ENCODE measurements at places on chromosomes 13 and 19.

DNA sequence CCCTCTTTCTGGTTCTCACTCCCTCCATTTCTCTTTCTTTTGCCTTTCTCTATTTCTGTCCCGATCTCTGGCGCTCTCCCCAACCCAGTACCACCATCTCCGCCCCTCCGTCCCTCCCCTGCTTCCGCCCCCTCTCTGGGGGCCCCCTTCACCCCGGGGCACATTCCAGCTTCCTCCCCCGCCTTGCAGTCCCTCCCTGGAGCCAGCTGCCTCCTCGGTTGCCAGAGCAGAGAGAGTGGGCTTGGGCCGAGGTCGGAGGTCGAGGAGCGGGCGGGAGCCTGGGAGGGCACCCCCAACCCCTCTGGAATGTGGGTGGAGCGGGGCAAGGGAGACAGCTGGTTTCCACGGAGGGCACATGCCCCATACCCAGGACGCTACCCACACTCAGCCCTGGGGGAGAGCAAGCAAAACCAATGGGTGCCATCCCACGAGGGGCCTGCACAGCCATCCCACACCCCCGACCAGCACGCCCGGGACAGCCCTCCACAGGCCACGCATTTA lies 6.5 kb upstream of the CIRBP start:
- DNase-seq: no peak

GRCh38 chr13:18946738-18947137 lies 234.9 kb downstream of the TUBA3C start:
- DNase-seq: no peak

DNA sequence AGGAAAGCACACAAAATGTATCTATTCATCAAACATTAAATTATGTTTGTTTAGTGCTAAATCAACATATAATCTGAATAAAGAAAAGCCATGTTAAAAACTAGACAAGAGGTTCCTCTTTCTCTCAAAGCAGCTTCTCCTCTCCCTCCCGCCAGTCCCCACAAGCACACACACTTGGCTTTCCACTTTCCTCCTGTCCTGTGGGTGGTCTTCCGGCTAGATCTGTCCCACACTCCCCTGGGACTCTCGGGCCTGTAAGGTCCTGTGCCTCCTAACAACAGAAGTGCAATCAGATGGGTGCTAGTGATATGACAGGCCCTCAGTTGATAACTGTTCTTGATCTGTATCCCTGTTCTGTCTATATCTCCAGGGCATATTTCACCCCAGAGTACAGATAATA lies 45.6 kb upstream of the RAP2A start:
- DNase-seq: no peak

DNA sequence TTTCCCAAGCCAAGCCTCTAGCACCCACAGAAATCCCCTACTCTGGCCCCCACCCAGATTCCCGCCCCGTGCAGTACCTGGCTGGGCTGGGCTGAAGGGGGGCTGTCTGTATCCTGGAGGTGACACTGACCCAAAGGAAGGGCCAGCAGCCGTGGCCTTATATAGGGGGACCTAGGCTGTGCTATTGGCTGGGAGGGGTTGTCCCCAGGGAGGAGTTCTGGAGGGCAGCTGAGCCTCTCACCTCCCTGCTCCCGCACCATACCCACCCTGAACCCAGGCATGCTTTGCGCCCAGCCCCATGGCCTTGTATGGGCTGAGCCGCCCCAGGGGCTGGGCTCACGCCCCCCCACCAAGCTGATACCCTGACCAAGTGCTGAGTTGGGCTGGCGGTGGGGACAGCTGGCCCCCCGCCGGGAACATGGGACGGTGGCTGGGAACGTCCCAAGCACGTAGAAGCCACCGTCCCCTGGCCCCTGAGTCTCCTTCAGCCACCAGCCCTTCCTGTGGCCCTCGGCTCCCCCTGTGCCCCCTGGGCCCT lies at the start of gene CKM:
Gene CKM, minus strand, starts transcription at position 132 of the 538 bp plus-strand sequence. CDS start 3,162 bp downstream, outside the sequence.
- no peak for DNase-seq

GRCh38 chr19:16445238-16446107 lies 26.3 kb downstream of the EPS15L1 start:
- no peak for DNase-seq

DNA sequence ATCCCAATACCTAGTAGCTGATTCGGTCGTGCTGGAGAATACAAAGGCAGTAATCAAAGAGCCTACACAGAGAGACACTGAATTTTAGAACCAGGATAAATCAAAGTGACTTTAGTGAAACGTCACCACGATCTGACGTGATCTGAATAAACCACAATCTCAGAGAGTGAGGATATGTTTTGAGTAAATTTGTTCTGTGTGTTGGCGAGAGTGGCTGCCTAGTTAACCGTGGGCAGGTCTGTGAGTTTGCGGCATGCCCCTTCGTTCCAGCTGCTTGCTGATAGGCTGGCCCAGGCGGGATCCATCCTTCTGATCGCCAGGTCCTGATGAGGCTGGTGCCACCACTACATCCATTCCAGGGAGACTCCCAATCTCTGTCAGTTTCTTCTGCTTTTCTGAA lies 40.4 kb downstream of the LRCH1 start:
- no peak for DNase-seq

- no peak for DNase-seq
Measured at GRCh38 chr19:33620611-33621010, 1.1 kb upstream of the CHST8 start.

DNA sequence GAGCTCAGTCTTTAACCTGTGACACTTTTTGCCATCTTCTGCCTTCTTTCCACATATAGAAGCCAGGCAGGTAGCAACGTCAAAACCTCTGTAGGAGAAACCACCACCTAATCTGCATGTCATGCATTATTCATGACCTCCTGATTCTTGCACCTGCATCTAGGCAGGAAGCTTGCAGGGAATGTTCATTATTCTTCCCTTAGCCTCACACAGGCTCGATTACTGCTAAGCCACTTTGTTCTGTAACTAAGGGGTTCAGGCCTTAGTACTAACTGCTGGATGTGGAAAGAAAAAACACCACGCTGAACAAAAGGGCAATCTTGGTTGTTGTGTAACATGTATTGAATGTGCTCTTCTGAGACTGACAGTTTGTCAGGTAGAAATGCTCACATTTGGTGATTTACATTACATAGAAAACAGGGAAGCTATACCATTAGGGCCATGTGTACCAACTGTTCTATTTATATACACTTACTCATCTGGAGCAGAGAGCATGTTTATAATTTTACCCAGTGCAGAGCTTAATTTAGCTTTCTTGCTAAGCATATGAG lies 366.9 kb downstream of the KLF12 start:
- DNase-seq: no peak

GRCh38 chr13:52775511-52775910 lies 35.9 kb upstream of the CNMD start:
- no peak for DNase-seq

- DNase-seq: peak; percentile 27
Measured at GRCh38 chr19:344625-345319, at the start of gene MIER2. Gene MIER2, minus strand, starts transcription at chr19:344796. Its CDS starts 14 bp downstream, at chr19:344782.

- no peak for DNase-seq
Measured at GRCh38 chr19:21566073-21566472, 60.7 kb downstream of the ZNF429 start.

DNA sequence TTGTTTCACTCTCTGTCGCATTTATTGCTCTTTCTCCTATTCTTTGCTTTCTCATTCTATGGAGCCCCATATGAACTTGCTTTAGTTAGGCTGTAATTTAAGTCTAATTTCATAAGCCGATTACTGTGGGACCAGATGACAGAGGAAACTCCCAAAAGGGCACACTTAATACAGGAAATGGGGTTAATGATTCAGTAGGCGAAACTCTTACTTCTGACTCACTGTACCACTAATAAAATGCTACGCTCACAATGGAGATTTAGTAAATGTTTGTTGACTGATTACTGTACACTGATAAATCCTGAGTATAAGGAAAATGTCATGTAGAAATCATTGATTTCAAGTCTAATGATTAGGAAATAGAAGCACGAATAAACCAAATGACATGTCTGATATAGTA lies 276.4 kb downstream of the KLF5 start:
- no peak for DNase-seq

- DNase-seq: no peak
Measured at GRCh38 chr13:24122569-24122968, 38.0 kb upstream of the SPATA13 start.

GRCh38 chr13:79402074-79402635 lies 3.9 kb downstream of the RBM26 start:
- no peak for DNase-seq

DNA sequence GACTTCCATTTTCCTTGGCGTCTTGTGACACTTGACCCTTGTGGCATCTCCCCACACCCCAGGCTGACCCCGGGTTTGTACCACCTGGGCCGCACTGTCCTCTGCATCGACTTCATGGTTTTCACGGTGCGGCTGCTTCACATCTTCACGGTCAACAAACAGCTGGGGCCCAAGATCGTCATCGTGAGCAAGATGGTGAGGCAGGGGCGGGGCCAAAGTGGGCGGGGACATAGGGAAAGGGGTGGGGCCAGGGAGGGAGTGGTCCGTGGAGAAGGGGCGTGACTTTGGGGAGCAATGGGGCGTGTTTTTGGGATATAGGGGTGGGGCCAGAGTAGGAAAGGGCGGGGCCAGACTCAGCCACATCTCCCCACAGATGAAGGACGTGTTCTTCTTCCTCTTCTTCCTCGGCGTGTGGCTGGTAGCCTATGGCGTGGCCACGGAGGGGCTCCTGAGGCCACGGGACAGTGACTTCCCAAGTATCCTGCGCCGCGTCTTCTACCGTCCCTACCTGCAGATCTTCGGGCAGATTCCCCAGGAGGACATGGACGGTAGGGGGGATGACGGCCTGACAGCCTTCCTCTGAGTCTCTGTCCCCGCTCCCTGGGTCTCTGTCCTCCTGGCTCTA lies 42.8 kb downstream of the TRPM4 start:
- no peak for DNase-seq

GRCh38 chr19:46988614-46989230 lies 30.9 kb upstream of the NPAS1 start:
- no peak for DNase-seq

GRCh38 chr13:106633321-106633720 lies 65.4 kb upstream of the ARGLU1 start:
- DNase-seq: no peak

DNA sequence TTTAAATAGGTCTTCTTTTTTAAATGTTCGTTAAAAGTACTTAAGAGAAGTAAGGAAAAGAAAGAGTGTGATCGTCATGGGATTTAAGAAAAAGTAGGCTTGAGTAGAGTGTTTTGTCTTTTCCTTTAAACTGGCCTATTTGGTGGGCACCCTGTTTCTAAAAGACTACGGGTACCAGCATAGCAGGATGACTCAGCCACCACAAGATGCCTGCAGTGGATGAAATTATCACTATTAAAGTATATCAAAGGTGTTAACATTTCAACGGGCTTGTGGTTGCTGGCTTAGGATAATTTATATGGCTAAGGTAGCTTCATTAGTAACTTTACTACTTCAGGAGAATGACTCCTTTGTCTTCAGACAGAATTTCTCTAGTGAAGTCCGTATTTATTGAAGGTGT lies 112.6 kb downstream of the STARD13 start:
- DNase-seq: no peak

- no peak for DNase-seq
Measured at GRCh38 chr13:93963266-93964145, 516.0 kb downstream of the DCT start.

DNA sequence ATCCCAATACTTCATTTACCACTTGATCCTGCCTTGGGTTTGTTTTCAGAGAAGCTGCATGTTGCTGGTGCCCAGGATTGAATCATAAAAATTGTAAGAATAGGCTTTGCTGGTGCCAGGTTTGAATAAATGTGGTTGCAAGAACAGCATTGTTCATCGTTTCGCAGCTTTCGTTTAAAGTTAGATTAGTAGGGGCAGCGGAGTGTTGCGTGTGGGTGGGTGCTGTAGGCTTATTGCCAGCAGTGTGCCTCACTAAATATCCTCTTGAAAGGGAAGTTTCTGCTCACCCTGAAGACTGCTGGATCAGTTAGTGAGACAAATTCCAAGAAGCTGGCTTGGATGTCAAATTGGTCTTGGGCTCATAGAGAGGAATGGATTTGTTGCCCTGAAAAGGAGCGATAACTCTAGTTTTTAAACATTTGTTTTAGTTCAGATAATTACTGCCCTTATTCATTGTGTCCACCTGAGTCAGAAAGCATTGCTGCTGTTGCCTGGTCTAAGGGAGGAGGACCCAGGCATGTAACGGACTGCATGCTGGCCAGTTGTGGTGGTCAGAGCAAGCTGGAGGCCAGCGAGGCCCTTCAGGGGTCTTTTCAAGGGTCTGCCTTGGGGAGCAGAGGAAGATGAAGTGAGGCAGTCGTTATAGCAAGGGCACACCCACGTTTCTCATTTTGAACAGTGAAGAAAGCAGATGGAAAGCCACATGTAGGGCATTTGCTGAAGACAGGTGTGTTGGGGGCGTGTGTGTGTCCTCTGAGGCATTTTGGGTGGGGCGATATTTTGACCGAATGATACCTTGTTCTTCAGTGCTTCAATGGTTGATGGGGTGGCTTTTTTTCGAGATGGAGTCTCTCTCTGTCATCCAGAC lies 8.5 kb downstream of the ILF3 start:
- no peak for DNase-seq

GRCh38 chr13:21576426-21576825 lies 27.5 kb downstream of the MICU2 start:
- no peak for DNase-seq

GRCh38 chr19:40947573-40947972 lies 43.5 kb upstream of the CYP2B6 start:
- DNase-seq: no peak

GRCh38 chr13:75226092-75226491 lies 255.9 kb downstream of the TBC1D4 start:
- peak; percentile 11 for DNase-seq

- DNase-seq: no peak
Measured at GRCh38 chr19:5246554-5247155, 94.0 kb downstream of the PTPRS start.

Measured in iPS DF 6.9 (cell line).